ENCODE measurements at places on chromosomes 6 and 20. TPM values are rescaled to one million over a fixed set of nuclear protein-coding genes. Genes with fewer than 3 reads are reported as not detected.

DNA sequence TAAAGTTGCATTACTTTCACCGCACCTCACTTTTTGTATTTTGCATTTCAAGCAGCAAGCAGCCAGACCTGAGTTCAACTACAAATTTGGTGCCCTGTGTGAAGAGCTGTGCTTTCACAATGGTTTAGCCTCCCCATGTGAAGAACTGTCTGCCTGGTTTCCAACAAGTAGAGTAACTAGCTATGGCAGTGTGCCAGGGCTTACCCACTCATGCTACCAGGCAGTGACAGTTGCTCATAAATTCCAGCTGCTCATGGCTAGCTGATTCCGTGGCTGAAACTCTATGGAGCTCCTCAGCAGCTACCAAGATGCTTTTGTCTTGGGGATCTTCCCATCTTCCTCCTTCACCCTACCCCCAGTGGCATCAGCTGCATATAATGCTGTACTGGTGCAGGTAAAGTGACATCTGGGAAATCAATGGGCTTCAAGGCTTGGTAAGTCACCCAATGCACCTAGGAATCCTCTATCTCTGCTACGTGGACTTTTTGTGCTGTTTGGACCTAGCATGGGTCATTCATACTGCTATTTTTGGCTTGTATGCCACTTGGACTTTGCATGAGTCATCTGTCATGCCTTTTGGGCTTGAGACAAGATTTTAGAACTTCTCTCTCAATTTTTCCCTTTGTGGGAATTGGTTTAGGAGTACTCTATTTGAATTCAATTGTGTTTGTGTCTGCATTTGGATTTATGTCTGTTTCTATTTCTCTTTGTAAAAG is 176.5 kb upstream of the GJE1 start:
- no peak overlapping the region for H3K4me3 ChIP-seq
- H3K36me3 ChIP-seq: no peaks in the 10 kb centered on the region
- H3K4me1 ChIP-seq: peaks cover 3% of the 10 kb centered on the region
- no peak overlapping the region for H3K27ac ChIP-seq
- no peaks in the 10 kb centered on the region for H3K27me3 ChIP-seq

UNC93A gene
- not detected for total RNA-seq

FERMT1 gene
- 0.58 TPM for total RNA-seq

RAB32 gene
- total RNA-seq: 21.4 TPM

- H3K4me3 ChIP-seq: no peak overlapping the region
- H3K4me1 ChIP-seq: no peaks in the 10 kb centered on the region
- no peak overlapping the region for H3K27ac ChIP-seq
Measured at GRCh38 chr6:142279350-142280180, 22.2 kb upstream of the ADGRG6 start.

SCRT2 gene
- not detected for total RNA-seq

GRCh38 chr6:79223611-79224404 is 10.7 kb downstream of the HMGN3 start:
- no peak for DNase-seq
- H3K4me1 ChIP-seq: no peaks in the 10 kb centered on the region
- no peaks in the 10 kb centered on the region for H3K36me3 ChIP-seq

HMGN4 gene
- 64.3 TPM for total RNA-seq

DNA sequence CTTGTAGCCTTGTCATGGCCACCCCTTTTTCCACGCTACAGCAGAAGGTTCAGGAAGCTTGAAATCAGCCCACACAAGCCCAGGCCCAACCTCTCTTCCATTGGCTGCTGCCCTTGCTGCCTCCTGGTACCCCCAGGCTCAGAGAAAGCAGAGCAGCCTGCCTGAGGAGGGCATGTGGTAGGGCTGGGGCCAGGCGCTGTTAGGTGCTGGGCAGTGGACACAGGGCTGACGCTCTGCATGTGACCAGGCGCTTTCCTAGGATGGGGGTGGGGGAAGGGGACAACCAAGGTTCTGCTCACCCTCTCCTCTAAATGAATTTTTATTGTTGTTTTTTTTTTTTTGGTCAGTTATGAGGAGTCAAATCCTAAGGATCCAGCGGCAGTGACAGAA is 36.3 kb upstream of the ID1 start:
- H3K27ac ChIP-seq: no peak overlapping the region
- peaks cover 53% of the 10 kb centered on the region for H3K36me3 ChIP-seq
- no peaks in the 10 kb centered on the region for H3K27me3 ChIP-seq
- no peak for DNase-seq

PNLDC1 gene
- total RNA-seq: 0.22 TPM

GRCh38 chr6:7879579-7879978 is 31.0 kb downstream of the TXNDC5 start:
- no peak overlapping the region for H3K27ac ChIP-seq
- DNase-seq: no peak
- no peaks in the 10 kb centered on the region for H3K4me1 ChIP-seq
- no peaks in the 10 kb centered on the region for H3K27me3 ChIP-seq

KHDRBS2 gene
- 0.71 TPM for total RNA-seq

- H3K36me3 ChIP-seq: no peaks in the 10 kb centered on the region
- peak overlapping the region; percentile 84 for H3K27ac ChIP-seq
- peaks cover 17% of the 10 kb centered on the region for H3K4me1 ChIP-seq
- DNase-seq: peak; percentile 89
Measured at GRCh38 chr20:50172347-50173013, 18.1 kb upstream of the CEBPB start.

DNA sequence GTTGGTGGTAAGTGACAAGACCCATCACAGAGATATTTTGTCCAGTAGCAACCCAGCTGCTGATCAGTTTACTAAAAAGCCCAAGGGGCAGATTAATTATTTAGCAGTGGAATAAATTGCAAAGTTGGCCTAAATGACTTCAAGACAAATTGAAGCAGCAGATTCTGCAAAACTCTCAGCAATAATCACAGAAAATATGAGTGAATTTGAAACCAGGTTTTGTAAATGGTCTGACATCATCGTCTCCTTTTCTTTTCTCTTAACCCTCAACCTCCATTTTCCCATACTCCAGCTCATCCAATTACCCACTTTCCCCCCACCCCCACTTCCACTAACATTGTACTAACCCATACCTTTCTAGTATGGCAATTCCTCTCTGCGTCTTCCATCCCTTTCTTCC is 11.3 kb upstream of the PTPRK start:
- no peak for DNase-seq
- no peak overlapping the region for H3K4me3 ChIP-seq
- no peaks in the 10 kb centered on the region for H3K36me3 ChIP-seq
- H3K27ac ChIP-seq: no peak overlapping the region
- H3K4me1 ChIP-seq: no peaks in the 10 kb centered on the region

TCP11 gene
- 0.44 TPM for total RNA-seq

- H3K27ac ChIP-seq: no peak overlapping the region
- peak; percentile 8 for DNase-seq
- no peaks in the 10 kb centered on the region for H3K4me1 ChIP-seq
- no peaks in the 10 kb centered on the region for H3K36me3 ChIP-seq
Measured at GRCh38 chr6:29834564-29835436, 7.2 kb downstream of the HLA-G start.

- no peak overlapping the region for H3K27ac ChIP-seq
- H3K4me1 ChIP-seq: no peaks in the 10 kb centered on the region
- H3K27me3 ChIP-seq: no peaks in the 10 kb centered on the region
- H3K4me3 ChIP-seq: no peak overlapping the region
- DNase-seq: no peak
Measured at GRCh38 chr6:134585517-134585873, 267.6 kb upstream of the SGK1 start.

TOX2 gene
- 0.44 TPM for total RNA-seq

- no peak overlapping the region for H3K27ac ChIP-seq
- no peak for DNase-seq
- no peak overlapping the region for H3K4me3 ChIP-seq
Measured at GRCh38 chr6:63644668-63645326, 9.2 kb downstream of the PHF3 start.

AGER gene
- total RNA-seq: 3.7 TPM

EYA4 gene
- 28.8 TPM for total RNA-seq

DNA sequence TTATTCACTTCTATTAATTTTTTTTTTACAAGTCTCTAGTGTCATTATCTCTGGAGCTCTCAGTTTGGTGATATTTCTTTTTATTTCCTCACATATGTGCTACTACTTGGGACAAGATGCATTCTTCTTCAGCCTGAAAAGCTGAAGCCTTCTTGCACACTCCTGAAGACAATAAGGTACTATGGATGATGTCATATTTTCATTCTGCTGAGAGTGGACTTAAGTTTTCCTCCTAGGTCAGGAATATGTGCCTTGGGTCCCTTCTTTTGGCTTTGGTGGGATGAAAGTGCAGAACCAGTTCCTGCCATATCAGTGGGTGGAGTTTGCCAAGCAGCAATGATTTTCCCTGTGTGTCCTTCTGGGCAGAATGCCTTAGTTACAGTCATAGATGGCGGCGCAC is 188.7 kb upstream of the EYA4 start:
- peaks cover 10% of the 10 kb centered on the region for H3K4me1 ChIP-seq
- H3K27me3 ChIP-seq: no peaks in the 10 kb centered on the region
- H3K4me3 ChIP-seq: no peak overlapping the region
- H3K27ac ChIP-seq: no peak overlapping the region
- DNase-seq: no peak
- no peaks in the 10 kb centered on the region for H3K36me3 ChIP-seq
